ENCODE measurements at places on chromosomes 11 and 22.
A peak's percentile ranks its signal among the peaks of the same experiment; 100 is the strongest.

DNA sequence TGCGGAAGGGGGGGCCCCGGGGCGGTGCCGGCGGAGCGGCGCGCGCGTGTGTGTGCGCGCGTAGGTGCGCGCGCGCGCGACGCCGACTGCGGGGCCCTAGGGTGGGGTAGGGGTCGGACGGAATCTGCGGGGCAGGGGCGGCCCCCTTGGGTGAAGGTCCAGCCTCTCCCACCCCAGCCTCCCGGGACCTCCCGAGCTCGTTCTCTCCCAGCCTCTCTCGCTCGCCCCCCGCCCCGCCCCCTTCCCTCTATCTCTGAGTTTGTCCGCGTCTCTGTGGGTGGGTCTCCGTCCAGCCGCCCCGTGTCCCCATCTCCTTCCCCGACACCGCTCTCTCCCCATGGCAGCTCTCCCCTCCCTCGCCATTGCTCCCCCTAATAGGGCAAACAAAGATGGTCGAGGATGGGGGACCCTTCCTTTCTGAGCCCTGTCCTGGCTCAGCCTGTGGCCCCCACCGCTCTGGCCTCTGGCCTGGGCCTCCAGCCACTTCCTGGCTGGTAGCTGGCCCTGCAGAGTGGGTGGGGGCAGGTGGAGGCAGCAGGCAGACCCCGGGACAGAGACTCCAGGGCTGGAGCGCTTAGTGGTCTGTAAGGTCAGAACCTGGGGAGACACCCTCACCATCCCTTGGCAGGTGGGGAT, 33.0 kb upstream of the PRR5 start:
- DNase-seq = no peak

DNA sequence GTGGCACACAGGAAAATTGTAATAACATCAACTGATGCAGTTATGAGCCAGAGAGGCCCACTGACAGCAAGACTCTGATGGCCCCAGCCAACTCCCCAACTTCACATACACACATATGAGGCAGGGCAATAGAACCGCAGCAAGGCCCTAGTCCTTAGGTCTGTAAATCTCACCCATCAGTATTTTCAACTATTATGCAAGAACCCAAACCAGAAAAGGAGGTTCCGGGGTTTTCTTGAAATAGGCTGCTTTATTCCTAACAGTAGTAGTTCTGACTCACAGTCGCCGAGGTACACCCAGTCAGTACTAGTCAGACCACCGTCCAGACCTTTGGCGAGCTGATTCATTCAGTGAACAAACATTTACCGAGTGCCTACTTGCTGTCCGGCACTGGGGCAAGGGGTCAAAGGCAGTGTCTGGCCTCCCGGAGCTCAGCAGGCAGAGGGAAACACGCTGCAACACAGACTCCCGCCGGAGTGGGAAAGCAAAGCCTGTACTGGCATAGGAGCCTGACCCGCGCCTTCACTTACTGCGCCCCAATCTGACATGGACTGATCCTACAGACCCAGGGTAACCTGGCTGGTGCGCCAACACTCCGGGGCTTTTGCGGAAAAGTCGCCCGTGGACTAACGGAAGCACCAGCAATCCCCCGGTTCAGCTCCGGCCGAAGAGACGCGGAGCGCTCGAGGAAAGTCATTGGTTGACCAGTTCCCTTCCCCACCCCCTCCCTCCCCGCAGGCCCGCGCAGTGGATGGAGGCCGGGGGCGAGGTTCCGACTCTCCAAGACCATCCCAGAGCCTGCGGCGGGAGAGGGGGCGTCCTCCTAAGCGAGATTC, 1.3 kb downstream of the PLEKHA7 start:
- DNase-seq = no peak

- no peak for DNase-seq
Observed at GRCh38 chr11:108524422-108524821, 26.2 kb upstream of the POGLUT3 start.

DNA sequence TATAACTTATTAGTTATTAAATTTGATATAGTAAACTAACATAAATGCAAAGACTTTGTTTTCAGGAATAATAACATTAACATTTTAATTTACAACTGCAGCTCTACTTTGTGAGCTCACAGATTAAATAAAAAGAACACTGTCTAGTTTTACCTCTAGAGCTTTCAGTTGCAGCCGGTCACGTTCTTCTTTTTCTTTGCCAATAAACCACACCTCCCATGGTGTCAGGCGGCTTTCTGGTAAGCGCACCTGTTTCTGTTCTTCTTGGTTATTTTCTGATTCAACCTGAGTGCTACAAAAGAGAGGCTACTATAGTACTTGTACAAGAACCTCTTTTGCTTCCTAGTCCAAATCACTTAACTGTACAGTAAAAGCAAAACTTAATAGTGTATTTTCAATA, 5.8 kb downstream of the CCDC34 start:
- no peak for DNase-seq

- DNase-seq = no peak
Observed at GRCh38 chr11:19968860-19969259, 191.4 kb downstream of the DBX1 start.

DNA sequence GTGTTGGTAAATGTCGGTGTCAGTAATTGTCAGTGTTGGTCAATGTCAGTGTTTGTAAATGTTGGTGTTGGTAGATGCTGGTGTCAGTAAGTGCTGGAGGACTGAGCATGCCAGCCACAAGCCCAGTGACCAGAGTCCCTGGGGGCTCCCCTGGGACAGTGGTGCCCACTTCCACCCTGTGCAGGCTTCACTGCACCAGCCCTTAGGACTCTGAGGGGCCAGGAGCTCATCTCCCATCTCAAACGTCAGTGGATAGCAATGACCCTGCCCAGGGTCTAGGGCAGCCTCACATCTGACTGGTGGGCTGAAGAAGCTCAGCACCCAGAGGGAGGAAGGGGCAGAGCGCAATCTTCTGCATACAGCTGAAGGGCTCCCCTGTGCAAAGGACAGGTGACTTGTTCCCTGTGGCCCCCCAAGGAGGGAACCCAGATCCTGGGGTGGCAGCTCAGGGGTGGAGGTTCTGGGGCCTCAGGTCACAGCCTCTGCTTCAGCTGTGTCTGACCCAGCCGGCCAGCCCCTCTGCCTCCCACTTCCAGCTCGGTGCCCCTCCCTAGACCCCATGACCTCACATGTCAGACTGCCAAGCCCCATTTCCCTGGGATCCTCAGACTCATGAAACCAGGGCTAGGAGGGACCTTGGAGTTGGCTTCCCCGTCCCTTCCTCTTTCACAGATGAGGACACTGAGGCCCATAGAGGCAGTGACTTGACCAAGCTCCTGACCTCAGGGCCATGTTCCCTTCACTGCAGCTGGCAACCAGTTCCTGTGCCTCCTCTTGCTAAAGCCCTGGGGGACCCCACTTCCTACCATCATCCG, 138.4 kb downstream of the CRYBB2 start:
- DNase-seq = no peak

DNA sequence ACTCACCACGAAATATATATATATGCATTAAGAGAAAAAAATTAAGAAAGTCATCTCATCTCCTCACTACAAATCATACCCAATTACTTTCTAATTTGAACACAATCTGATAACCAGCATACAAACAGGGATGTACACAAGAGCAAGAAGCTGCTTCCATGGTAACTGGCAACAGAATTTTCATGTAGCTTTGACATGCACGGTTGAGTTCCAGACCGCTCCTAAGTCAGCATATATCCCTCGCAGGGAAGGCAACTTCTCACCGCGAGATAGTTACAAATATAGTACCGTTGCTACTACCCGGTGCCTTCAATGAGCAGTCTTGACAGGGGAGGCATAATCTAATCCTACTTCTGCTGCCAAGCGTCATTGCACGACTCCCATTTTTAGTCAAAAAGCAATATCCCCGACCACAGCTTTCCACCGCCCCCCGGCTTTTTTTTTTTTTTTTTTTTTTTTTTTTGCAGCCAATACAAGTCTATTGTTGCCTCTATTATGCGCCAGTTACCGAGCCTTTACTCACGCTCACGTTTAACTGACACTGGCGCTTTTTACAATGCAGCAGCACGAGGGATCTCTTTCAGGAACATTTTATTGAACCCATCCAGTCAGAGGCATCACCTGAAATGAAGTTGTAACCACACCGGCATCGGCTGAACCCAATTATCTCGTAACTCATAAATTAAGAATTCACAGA, 2.2 kb downstream of the CADM1 start:
- no peak for DNase-seq

- DNase-seq = no peak
Observed at GRCh38 chr11:102591160-102591718, 33.9 kb downstream of the MMP20 start.

DNA sequence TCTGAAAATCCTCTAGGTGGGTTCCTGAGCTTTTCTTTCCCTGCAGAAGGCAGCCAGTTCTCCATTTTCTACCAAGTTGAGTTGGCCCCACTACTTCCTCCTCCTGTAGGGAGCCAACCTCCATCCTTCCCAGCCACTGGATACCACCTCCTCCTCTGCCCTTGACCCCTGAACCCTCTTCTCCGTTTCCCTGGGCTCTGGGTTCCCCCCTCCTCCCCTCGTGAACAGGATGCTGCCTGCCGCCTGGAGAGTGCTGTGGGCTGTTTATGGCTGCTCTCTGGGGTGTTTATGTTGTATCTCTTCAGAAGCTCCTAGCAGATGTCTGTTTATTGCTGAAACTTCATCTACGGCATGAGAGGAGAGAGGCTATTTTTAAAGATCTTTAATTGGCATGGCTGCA, 8.6 kb downstream of the MICAL2 start:
- DNase-seq = no peak

GRCh38 chr11:117730208-117730800, 66.7 kb downstream of the DSCAML1 start:
- DNase-seq = no peak

GRCh38 chr22:50012211-50013181, at the start of gene IL17REL:
Gene IL17REL, minus strand, starts transcription at chr22:50012765. Its CDS starts 119 bp downstream, at chr22:50012646.
- no peak for DNase-seq

- DNase-seq = no peak
Observed at GRCh38 chr22:23180301-23180892, at the start of gene BCR. Gene BCR, plus strand, starts transcription at chr22:23180509. Its CDS starts 452 bp downstream, at chr22:23180961.

- no peak for DNase-seq
Observed at GRCh38 chr11:99973993-99974392, 713.1 kb upstream of the ARHGAP42 start.

GRCh38 chr11:7418061-7418460, 67.2 kb upstream of the OLFML1 start:
- no peak for DNase-seq

DNA sequence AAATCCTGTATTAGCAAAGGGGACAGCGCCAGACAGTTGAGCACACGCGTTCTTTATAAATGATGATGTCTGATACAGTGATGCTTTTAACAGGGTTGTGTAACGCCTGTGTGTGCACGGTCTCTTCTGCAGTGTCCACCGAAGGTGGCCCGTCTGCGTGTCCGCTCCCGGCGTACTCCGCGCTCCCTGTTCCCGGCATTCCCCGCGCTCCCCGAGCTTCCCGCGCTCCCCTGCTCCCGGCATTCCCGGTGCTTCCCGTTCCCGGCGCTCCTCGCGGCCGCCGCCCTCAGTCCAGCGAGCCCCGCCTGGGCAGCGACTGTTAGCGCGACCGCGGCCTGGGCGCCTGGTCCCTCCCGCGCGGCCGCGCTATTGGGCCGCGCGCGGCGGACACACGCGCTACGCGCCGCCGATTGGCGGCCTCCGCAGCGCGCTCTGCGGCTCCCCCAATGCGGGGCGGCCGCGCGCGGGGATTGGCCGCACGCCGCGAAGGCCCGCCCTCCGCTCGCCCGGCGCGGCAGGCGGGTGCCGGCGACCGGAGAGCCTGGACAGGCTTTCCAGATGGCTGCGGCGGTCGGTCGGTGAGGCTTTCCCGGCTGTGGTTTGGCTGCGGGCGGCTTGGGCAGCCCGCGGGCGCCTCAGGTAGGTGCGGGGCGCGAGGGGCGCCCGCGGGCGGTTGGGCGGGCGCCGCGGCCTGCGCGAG, at the start of gene DGCR8:
Gene DGCR8, plus strand, starts transcription at position 497 of the 700 bp plus-strand sequence. CDS start 5,723 bp downstream, outside the sequence.
- DNase-seq = peak; percentile 45

GRCh38 chr22:48981371-48982061, 846.2 kb downstream of the BRD1 start:
- DNase-seq = no peak

GRCh38 chr22:30031764-30032455, 48.4 kb upstream of the HORMAD2 start:
- no peak for DNase-seq

DNA sequence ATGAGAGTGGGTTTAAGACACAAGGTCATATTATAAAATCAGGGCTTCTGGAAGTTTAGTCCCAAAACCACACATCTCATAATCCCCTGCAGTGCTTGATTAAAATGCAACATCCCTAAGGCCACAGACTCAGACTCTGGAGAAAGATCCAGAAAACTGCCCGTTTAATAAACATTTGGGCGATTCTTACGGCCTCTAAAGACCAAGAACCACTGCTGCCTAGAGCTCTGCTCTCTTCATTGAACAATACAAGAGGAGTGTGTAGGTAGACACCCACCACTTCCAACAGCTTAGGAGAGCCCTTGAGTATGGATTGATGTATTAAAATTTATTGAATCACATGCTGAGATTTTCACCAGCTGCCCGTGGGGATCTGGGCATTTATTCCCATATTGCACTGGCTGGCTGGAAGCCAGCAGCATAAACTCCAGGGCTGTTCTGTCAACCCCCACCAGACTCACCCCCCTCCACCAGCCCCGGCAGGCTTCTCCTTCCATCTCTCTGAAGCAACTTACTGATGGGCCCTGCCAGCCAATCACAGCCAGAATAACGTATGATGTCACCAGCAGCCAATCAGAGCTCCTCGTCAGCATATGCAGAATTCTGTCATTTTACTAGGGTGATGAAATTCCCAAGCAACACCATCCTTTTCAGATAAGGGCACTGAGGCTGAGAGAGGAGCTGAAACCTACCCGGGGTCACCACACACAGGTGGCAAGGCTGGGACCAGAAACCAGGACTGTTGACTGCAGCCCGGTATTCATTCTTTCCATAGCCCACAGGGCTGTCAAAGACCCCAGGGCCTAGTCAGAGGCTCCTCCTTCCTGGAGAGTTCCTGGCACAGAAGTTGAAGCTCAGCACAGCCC, 749 bp upstream of the BEST1 start:
- no peak for DNase-seq

GRCh38 chr22:17907748-17908051, 116.7 kb downstream of the MICAL3 start:
- DNase-seq = no peak

DNA sequence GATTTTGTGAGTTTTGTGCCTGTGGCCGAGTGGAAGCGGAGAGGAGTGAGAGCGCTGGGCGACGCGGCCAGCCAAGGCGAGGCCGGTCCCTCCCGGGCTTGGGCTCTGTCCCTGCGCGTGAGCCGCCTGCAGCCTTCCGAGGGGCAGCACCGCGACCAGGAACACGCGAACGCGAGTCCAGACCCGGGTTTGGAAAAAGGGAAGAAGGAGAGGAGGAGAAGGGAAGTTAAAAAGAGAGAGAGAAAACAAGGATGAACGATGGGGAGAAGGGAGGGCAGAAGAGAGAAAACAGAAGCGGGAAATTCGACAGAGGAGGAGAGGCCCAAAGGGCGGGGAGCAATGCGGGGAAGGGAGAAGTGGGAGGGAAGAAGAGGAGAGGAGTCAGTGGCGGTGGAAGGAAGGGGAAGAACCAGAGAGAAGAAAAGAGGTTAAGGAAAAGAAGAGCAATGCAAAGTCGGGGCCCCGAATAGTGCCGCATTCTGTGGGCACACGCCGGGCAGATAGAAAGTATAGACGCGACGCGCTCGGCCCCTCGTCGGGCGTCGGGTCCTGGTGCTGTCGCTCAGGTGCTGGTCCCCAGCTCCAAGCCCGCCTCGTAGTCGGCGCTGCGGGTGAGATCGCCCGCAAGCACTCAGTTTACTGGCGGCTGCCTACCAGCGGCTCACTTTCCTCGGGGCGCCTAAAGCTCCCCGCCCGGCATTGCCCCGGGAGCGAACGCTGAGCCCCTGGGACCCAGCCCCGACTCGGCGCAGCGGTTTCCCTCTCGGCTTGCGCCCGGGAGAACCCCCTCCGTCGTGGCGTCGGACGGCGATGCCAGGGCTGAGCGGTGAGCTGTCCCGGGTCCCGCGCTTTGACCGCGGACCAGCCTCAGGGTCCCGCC, 2.8 kb upstream of the BARX2 start:
- DNase-seq = no peak

GRCh38 chr11:104772806-104773241, 125.4 kb downstream of the CASP12 start:
- no peak for DNase-seq

All from stimulated activated CD4-positive, alpha-beta T cell treated with anti-CD3 and anti-CD28 coated beads, TNF-alpha, amount 100 ng/mL, for 1 hour (primary cell).